ENCODE measurements at places on chromosomes 13 and 19.

- no peak for DNase-seq
Measured at GRCh38 chr13:67854990-67855389, 624.9 kb upstream of the PCDH9 start.

GRCh38 chr19:51980116-51980736, 6.4 kb downstream of the ZNF350 start:
- no peak for DNase-seq

GRCh38 chr13:30787738-30788525, 52.6 kb downstream of the ALOX5AP start:
- no peak for DNase-seq

DNA sequence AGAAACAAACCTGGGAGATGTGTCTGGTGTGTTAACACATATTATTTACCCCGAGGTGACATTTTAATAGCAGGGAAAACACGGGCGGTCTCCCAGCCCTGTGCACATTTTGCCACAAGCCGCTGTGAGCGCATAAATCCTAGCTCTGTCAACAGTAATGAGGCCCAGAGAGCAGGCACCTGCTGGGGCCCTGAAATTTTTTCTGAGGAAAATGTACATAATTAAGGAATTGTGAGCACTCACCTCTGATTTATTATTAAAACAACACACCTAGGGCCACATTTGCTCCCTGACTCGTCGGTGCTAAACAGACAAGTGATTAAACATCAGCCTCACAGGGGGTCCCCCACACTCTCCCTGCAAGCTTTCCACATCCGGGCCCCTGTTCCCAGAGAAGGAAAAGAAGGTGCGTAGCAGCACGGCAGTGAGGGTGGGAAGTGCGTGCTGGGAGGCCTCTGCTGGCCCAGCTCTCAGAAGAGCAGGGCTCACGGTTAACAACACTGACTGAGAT, 616.3 kb downstream of the UQCRFS1 start:
- no peak for DNase-seq

DNA sequence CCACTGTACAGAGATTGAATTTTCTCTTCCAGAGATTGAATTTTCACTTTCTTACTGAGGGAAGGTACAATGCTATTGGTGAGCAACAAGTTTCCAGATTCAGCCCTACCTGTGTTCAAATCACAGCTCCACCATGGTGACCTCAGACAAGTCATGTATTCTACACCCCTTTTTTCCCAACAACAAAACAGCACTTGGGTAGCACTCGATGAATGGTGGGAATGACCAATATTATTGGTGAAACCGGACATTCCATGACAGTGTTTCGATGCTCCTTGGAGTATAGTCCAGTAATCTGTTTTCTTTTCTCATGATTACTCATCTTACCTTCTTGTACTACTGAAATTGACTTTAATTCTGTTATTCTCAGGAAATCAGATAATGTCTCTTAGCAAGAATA, 266.2 kb upstream of the SOX21 start:
- DNase-seq, result no peak

GRCh38 chr19:22527554-22527953, 105.4 kb upstream of the ZNF98 start:
- no peak for DNase-seq

DNA sequence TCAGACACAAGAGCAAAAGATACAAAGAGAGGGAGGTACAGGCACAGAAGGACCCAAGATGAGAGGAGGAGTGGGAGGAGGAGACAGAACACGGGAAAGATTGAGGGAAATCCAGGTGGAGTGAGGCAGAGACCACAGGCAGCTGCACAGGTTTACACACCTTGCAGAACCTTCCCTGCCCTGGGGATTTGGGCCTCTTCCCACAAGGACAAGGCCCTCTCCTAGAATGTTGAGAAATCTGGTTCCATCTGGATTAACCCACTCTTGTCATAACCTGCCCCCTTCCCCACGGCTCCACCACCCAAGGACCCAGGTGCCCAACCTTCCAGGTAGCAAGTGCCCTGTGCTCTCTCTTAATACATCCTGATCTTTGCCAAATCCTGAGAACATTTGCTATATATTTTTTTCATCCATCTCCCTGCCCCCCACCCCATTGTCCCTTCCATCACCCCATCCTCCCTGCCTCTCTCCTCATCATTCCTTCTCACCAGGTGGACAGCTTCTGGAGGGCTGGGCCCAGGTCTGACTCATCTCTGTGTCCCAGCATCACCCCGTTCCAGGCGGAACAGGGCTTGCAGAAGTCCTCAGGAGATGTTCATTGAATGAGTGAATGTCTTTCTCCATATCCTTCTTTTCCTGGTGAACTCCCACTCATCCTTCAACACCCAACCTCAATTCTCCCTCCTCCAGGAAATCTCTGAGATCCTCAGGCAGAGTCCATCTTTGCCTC, 8.8 kb upstream of the KLK8 start:
- no peak for DNase-seq

GRCh38 chr13:40109351-40109844, 453.9 kb downstream of the COG6 start:
- DNase-seq, result no peak

GRCh38 chr19:38032151-38032550, 125.1 kb downstream of the SIPA1L3 start:
- no peak for DNase-seq

DNA sequence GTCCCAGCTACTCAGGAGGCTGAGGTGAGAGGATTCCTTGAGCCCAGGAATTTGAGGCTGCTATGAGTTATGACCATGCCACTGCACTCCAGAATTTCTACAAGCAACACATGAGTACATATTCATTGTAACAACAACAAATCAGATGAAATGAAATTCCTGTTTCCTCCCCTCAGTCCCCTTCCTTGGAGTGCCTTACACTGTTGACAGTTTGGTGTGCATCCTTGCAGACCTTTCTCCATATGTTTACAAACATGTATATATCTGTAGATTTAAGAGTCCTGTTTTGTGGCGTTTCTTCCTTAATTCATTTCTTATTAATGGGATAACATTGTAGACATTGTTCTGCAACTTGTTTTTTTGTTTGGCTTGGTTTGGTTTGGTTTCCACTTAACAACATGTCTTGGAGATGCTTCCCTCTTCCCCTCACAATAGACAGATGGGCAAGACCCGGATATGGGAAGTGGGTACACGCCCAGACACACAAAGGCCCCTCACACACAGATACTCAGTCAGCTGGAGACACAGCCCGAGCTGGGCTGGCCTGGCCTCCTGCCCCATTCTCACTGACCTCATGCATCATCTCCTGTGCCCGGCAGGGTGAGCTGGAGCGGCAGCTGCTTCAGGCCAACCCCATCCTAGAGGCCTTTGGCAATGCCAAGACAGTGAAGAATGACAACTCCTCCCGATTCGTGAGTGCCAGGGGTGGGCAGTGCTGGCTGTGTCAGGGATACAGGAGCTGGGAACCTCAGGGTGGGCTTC, 21.7 kb downstream of the MYH14 start:
- DNase-seq, result no peak

DNA sequence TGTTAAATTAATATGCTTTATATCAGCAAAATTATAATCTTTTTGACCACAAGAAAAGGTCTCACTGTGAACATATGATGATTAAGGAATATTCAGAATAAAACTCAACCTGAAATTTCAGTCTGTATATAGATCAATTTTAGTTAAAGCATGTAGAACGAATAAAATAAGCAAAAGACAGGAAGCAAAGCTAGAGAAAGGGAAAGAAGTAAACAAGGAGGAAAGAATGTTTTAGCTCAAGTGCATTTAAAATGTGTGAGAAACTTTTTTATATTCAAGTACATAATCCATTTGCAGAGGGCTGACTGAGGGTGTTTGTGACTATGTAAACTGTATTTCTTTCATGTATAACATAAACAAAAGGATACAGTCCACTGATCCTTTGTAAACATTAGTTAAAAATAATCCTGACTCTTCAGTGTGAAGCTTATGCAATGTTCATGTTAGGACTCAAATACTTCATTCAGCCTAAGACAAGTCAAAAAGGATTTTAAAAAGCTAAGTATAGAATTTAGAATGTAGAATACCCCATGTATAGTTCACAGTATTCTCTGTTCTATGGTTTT, 472.1 kb downstream of the DIAPH3 start:
- DNase-seq, result no peak

DNA sequence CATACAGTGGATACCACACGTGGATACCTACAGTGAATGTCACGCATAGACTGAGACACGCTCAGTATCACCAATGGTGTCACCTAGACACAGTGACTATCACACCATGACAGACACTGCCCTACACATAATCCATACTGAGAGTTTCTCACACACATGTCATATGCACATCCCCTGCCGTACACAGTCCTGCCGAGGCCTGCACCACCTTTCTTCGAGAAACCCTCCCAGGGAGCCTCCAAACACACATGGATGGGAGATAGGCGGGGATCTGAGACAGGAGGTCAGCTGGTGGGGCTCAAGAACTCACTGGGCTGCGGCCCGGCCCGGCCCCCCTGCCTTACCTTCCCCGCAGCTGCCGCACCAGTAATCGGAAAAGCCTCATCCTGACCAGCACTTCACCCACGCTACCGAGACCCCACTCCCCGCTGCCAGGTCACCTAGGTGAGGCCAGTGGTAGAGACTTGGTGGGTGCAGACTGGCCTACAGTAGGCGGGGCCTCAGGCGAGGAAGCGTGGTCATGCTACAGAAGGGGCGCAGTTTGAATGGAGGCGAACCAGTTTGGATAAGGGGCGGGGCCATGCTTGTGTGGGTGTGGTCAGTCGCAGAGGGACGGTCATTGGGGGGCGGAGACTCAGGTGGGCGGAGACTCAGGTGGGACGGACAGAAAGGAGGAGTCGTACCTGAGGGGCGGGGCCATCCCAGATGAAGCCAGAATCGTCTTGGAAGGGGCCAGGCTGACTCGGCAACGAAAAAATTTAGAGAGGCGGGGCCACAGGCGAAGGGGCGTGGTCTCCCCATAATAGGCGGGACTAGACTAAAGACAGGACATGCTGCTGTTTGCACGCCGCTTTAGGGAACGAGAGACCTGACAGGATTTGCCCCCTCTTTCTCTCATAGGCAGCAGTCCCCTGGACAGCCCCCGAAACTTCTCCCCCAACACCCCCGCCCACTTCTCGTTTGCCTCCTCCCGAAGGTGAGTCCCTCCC, 2.1 kb downstream of the MAST1 start:
- no peak for DNase-seq

DNA sequence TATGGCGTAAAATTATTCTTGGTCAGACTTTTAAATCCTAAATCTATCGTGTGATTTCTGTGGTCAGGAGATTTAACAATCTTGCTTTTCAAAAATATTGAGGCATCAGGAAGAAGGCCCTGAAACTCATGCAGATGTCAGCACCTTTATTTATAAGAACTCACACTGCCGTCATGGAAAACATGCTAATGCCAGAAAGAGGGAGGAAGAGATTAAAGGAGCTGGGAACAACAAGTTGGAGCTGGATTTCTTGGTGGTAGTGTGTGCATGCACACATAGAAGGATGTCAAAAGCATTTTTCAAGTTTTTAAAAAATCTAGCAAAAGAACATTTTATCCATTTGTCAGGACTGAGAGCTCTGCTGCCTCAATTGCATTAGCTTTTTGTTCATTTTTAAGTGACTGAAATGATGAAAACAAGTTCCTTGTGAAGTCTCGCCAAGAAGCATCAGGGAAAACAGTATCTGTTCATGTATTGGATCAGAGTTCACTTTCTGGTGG, 342.5 kb downstream of the SPRY2 start:
- no peak for DNase-seq

DNA sequence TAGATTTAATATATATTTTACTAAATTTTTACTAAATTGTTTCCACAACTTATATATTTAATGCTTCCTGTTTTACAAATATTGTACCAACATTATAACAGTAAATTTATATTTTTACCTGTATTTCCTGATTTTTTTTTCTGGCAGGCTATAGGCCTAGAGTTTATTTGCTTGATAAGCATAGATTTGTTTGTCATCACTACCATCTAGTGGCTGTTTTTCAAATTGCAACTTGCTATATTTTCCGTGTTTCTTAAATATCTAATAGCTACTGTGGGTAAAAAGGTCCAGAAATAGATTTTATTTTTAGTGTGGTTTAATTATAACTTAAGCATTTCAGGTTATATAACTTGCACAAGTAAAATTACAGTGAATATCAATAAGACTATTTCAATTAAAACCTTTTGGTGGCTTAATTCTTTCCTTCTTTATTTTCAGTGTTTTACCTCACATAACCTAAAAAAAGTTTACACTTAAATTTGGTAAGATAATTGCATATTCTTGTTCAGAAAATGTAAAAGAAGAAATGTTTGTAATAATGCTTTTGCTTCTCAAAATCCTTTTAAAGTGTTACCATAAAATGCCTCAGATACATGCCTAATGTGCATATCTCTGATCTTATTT, 60.6 kb downstream of the NDFIP2 start:
- peak; percentile 74 for DNase-seq

GRCh38 chr13:49214917-49215376, 5.2 kb upstream of the MLNR start:
- peak; percentile 7 for DNase-seq

DNA sequence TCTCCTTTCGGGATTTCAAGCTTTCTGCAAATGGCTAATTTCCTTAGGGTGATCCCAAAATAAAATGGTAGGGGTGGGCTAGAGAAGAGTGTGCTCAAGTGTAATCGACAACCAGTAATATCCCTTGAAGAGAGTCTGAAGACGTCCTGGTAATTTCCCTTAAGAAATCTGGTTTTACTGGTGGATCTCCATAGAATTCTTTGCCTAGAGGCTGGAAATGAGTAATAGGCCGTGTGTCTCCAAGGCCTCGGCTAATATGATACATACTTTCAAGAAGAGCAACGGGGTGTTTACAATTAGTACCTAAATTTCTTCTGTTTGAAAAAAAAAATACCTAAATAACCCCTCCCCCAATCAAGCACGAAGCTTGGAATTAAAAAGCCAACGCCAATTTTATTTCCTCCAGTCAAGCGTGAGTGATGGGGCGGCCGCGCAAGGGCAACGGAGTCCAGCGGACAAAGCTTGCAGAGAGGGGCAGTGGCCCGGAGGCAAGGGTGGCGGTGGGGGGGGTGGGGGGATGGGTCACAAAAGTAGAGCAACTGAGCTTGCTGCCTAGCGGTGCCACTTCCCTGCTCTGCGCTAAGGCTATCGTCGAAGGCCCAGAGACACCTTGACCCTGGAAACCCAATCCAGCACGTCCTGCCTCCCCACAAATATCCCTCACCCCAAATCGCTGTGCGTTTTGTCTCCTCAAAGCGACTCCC, 7.8 kb downstream of the SOX21 start:
- no peak for DNase-seq

- DNase-seq, result no peak
Measured at GRCh38 chr13:32504263-32504662, 34.3 kb downstream of the N4BP2L2 start.
